ENCODE measurements at places on chromosomes 5 and 9.

GRCh38 chr5:99308131-99308530 lies 379.3 kb upstream of the CHD1 start:
- DNase-seq = no peak

DNA sequence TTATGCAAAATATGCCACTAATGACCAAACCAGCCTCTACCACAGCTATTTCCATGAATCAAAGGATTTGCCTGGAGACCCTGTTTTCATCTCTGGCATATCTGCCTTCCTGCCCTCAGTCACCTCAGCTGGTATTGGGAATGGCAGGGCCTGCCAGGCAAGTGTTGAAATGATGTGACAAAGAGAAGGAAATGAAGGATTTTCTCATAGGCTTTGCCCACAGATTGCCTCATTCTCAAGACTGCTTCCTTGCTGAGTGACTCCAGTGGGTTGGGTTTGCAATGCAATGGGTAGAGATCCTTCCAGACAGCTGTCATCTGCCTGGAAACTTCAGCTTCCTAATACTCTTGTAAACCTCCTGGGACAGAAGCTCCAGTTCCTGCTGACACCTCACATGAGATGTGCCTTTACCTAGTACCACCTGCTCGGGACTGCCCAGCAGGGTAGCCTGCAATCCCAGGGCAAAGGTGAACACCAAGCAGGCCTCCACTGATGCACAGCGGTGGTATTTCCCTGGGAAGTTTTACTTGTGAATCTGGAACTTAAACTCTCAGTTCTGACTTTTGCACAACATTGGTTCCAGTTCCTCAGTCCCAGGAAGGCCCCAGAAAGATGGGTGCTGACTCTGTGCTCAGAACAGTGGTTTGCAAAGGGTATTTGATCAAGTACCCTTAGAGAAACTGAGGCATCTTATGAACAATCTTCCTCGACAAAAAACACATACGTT lies 64.8 kb upstream of the SLC1A1 start:
- no peak for DNase-seq

GRCh38 chr9:114383521-114384231 lies 4.1 kb downstream of the AKNA start:
- DNase-seq = peak; percentile 16

DNA sequence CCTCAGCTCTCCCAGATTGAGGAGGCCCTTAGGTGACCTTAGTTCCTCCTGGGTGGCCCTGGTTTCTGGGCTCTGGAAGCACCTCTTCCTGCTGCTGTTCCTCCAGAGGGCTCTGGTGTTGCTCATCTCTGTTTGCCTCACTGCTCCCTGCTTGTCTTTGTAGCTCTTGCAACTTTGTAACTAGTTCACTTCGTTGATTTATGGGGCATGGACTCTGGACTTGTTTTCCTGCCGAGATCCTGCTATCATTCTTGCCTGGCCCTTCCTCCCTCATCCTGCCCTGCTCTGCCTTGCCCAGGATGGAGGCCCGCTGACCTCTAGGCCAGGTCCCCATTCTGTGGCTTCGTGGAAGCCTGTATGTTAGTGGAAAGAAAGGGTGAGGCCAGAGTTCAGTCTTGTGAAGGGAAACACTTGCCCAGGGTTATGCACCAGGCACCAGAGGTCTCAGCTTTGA lies 169.3 kb downstream of the MACROH2A1 start:
- no peak for DNase-seq

GRCh38 chr9:6410633-6411032 lies 2.4 kb upstream of the UHRF2 start:
- no peak for DNase-seq

GRCh38 chr5:131991593-131992324 lies 19.7 kb downstream of the ACSL6 start:
- no peak for DNase-seq

DNA sequence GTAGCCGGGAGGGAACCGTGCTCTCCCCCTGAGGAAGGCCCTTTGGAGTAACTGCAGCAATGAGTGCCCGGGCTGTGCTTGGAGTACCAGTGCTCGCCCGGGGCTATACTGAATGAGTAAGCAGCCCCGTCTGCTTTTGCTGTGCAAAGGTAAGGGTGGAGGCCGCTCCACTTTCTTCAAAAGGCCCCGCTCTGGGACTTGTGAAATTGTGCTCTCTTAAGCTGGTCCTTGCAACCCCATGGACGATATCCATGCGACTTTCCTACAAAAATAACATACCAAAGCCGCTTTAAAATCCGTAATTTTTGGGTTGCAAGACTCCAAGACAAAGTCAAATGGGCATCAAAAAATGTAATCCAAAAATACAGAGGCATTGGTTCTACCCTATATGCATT lies 578 bp upstream of the TNFAIP8 start:
- no peak for DNase-seq

DNA sequence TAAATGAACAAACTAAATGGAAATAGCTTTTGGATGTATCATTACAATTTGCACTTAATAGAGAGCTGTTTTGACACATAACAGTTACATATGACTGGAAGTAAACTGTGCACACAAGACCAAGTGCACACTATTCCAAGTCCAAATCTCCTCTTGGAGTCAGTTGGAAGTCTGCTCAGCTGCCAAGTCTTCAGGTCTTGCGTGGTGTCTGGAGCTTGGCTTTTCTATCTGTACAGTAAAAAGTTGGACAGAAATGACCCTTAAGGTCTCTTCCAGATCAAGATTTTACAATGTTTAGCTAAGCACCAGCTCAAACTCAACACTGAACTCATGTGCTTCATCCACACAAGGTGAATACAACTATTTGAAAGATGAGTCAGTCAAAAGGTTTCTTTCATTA lies 456.9 kb downstream of the RASEF start:
- DNase-seq = no peak

DNA sequence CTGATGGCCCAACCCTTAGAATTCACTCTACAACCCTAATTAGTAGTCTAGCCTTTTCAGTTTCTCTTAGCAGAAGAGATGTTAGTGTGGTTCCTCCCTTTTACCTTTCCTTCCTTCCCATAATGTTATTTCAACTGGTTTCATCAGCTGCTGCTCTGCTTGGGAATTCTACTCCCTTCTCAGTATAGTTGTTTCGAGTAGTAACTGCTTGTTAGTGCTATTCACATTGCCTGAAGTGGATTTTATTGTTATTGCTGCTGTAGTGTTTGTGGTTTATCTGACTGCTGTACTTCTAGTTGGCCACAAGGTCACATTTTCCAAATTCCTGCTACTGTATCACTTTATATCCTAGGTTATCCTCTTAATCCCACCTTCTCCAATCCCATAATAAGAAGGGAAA lies 29.7 kb downstream of the SMIM15 start:
- peak; percentile 36 for DNase-seq

- no peak for DNase-seq
These were observed 194.2 kb downstream of the CDK5RAP2 start for GRCh38 chr9:120385606-120386389.

GRCh38 chr5:4054092-4054491 lies 458.5 kb downstream of the IRX1 start:
- no peak for DNase-seq

- no peak for DNase-seq
These were observed 559.6 kb downstream of the CETN3 start for GRCh38 chr5:89849830-89850512.

DNA sequence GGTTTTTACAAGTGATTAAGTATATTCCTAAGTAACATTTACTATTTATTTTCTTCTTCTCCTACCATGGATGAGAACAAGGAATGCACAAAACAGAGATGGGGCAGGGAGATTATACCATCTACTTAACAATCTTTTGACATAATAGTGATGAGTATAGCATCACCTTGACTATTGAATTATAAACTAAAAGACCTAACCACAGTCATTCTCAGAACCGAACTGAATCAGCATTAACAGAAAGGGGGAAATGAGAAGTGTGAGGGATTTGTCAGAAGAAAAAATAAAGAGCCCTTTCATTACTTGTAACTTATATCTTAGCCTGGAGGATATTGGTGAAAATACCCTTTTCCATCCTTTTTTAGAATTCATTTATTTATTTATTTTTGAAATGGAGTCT lies 21.9 kb downstream of the OR2Y1 start:
- DNase-seq = no peak

GRCh38 chr9:121942313-121942712 lies 150.8 kb downstream of the TTLL11 start:
- DNase-seq = no peak

- DNase-seq = no peak
These were observed 32.3 kb downstream of the ATP6V0E1 start for GRCh38 chr5:173015598-173016455.

DNA sequence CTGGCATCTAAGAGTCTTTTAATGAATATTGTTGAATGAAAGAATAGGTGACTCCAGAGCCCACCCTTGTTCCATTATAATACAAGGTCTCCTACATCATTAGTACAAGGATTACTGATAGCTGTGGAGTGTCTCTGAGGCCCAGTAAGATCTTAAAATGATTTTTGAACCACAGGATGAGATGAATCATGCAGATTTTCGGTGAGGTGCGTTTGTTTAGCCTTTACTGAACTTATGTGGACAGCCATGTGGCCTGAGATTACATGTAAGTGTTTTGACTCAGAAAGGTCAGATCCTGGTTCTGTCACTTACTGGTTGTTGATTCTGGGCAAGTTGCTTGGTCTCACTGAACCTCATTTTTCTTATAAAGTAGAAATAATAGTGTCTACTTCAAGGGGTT lies 21.6 kb downstream of the NFX1 start:
- DNase-seq = peak; percentile 26

DNA sequence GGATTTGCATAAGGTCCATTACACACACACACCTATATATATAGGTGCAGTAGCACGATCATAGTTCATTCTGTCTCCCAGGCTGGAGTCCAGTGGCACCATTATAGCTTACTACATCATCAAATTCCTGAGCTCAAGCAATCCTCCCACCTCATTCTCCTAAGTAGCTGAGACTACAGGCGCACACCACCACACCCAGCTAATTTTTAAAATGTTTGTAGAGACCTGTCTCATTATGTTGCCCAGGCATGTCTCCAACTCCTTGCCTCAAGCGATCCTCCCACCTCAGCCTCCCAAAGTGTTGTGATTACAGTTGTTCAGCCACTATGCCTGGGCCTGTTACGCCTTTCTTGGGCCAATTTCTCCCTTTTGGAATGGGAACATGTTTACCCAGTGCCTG lies 39.7 kb downstream of the DNAJB5 start:
- no peak for DNase-seq

DNA sequence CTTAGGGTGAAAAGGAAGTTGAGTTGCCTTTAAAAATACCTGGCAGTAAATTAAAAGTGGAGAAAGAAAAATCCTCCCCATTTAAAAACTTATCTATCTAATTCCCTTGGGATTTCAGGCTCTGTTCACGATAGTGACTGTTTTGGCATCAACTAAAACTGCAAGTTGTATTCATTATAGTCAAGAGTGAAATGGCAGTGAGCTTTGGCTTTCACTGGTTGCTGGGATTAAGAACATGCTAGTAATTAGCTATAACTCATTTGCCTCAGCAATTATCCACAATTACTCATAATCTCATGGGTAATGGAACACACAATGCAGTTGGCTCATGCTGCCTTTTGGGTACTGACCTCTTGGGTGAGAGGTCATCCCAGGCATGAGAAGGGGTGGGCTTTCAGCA lies 250.1 kb downstream of the GAS1 start:
- DNase-seq = no peak

- no peak for DNase-seq
These were observed 457.5 kb upstream of the ZNF608 start for GRCh38 chr5:125203912-125204311.

- no peak for DNase-seq
These were observed 21.6 kb downstream of the AMBP start for GRCh38 chr9:114056527-114056926.

DNA sequence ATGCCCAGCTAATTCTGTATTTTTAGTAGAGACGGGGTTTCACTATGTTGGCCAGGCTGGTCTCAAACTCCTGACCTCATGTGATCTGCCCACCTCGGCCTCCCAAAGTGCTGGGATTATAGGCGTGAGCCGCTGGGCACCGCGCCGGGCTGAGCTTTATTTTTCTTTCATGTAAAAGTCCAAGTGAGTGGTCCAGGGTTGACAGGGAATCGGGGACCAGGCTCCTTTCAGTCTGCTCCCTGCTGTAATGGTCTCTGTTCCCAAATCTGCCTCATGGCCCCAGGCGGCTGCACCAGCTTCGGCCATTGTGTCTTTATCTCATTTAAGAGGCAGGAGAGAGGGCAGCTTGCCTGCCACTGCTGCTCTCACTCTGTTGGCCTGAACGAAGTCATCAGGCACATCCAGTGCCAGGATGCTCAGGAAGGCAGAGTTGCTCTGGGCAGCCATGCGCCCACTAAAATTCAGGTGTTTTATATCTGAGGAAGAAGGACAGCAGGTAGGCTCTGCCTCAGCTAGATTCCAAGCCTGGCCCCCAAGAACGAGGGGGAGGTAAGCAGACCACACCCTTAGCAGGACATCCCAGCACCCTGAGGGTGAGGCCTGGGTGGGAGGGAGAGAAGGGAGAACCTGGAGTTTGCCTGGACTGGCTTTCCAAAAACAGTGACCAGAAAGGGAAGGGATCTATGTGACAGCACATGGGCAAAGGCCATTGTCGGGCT lies 1.7 kb upstream of the CCDC183 start:
- no peak for DNase-seq

DNA sequence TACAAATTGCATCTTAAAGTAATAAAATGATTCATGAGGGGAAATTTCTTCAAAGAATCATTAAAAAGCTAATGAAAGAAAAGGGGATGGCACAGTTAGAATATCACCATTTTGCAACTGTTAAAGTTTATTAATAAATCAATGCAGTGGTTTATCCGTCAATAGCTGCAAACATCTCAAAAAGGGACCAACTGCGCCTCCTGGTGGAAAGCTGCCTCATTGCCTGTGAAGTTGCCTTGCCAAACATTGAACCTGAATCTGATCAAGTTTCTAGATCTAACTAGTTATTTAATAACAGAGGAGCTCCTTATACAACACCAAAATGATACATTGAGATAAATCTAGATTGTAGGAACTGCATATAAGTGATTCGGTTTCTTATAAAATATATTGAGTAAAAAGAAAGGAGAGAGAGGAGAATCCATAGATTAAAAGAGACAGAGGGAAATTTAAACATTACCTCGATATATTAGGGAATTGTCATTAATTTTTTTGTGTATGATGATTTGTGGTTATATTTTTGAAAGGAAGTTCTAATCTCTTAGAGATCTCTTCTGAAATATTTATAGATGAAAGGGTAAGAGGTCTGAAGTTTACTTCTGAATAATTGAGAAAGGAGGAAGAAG lies 6.9 kb upstream of the NDUFB6 start:
- peak; percentile 40 for DNase-seq

- no peak for DNase-seq
These were observed 29.2 kb downstream of the CSNK1A1 start for GRCh38 chr5:149521739-149522685.

DNA sequence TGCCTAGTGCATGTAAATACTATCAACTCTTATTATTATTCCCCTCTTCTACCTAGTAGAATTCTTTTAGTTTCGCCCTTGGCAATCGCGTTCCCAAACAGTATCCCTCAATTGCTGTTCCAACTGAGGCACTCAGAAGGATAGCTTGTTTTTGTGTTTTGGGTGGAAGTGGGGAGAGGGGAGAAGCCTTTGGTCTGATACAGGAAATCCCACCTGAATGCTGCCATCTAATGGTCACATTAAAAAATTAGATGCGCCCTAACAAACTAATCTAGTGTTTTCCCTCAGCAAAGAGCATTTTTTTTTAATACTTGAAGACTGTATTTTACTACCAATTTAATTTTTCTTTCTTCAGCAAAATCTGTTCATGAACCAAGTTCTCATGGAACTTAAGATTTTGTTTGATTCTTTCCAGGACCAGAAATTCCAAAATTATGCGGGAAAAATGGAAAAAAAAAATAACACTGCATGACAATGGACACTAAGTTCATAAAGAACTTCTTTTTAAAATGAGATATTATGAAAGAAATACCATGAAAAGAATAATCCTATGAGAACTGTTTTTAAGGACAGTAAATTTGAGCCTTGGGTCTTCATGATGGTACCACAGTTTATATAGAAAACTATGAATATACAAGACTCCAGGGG lies 22.2 kb upstream of the GLDC start:
- peak; percentile 15 for DNase-seq
